ENCODE measurements at places on chromosomes 1 and 21.

DNA sequence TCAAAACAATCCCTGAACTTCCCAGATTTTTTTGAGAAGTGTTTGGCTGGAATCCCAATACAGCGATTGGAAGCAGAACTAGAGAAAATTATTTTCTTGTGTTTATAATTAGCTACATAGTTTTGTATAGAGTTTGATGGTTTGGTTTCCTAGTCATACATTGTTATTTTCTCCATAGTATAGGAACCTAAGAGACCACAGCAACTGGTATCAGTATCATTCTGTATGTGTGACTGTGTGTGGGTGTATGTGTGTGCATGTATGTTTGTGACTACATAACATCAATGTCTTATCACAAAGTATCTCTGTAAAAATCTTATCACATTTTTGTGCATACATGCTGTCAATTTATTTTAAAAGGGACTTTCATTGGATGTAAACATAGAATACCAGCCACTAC lies 780.5 kb downstream of the MRPL39 start:
- no peak for DNase-seq

GRCh38 chr1:70945251-70945650 lies 102.4 kb downstream of the PTGER3 start:
- no peak for DNase-seq

DNA sequence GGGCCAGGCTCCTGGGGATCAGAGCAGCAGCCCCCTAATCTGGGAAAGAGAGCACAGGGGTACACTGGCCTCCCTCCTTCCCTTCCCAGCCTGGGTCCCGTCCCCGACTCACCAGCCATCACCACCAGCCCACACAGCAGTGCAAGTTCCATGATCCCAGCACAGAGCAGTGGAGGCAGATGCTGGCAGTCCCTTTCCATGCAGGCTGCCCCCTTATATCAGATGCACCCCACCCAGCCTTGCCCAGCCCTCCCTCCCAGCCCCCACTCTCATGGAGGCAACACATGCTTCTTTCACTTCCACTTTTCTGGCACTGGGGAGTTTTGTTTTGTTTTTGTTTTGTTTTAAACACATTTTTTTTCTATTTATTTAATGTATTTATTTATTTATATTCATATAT lies at the start of gene PLA2G2D:
PLA2G2D (minus strand) TSS at position 190 of the 400 bp plus-strand sequence; CDS start at position 152, 38 bp downstream.
- DNase-seq = no peak

DNA sequence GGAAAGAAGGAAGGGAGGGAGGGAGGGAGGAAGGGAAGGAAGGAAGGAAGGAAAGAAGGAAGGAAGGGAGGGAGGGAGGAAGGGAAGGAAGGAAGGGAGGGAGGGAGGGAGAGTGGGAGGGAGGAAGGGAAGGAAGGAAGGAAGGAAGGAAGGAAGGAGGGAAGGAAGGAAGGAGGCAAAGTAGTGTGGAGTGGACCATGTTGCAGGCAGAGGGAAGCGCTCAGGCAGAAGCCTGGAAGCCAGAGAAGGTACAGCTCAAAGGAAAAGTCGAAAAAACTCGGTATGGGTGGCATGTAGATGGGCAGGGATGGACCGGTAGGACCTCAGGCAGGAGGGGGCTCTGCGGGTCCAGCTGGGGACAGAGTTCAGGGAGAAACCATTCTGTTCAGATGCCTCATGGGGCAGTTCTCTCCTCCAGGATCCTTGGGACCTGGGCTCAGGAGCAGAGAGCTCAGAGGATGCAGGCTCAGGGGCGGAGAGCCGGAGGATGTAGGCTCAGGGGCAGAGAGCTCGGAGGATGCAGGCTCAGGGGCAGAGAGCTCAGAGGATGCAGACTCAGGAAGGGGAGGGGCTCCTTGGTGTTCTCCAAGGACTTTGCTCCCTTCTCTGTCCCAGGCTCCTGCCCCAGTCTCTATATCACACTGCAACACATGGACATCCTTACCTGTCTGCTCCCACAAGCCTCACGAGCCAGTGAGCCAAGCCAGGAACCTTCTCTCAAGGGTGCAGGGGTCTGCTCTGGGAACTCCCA lies 13.6 kb upstream of the PADI3 start:
- no peak for DNase-seq

- DNase-seq = no peak
These were observed 281.5 kb upstream of the VAMP3 start for GRCh38 chr1:7489586-7489985.

DNA sequence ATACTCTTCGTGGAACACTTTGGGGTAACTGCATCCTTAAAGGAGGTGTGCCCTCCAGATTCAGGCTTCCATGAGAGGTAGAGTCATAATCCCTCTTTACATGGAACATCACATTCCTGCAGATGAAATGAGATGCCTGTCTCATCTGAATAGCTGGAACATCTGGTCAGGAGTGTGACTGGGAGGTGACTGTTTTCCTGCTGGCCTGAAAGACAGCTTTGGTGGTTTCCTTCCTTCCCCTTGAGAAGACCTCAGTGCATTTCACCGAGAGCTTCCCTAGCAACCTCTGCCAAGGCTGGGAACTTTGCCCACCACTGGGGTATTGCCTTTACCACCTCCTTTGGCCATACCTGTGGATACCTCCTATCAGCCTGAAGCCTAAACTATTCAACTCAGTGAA lies 46.7 kb upstream of the GUCA2A start:
- DNase-seq = no peak

GRCh38 chr1:83978056-83978455 lies 20.9 kb downstream of the TTLL7 start:
- DNase-seq = no peak

DNA sequence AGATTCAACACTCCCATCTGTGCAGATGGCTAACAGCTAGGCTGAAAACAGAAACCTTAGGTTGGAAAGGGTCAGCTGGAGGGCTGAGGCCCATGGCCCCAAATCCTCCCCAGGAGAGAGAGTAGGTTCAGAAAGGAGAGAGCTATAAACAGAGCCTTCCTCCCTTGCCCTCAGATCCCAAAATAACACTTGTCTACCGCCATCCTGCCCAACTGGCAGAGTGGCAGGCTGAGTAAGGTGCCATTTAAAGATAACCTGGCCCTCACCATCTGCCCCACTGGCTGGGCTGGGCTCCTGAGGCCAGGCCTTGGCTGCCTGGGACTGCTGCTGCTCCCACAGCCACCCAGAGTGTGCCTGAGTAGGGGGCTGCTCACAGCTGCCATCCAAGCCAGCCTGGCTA lies 4.3 kb upstream of the SHISA4 start:
- DNase-seq = no peak

DNA sequence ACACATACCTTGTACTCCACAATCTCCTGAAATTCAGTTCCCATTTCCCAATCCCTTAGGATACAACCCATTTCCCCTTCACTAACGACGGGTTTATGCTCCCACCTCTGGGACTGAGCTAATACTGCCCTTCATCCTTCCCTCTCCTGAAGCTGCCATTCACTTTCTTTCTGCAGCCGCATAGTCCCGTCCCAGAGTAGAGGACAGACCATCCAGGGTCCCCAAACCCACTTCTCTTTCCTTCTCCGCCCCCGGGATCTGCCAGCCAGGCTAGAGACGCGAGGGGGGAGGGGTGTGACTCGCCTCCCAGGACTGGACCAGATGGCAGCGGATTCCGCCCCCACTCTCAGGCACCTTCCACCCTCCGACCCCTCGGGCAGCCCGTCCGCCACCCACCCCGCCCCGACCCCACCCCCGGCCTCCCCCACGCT lies 679 bp downstream of the ABL2 start:
- DNase-seq = no peak

DNA sequence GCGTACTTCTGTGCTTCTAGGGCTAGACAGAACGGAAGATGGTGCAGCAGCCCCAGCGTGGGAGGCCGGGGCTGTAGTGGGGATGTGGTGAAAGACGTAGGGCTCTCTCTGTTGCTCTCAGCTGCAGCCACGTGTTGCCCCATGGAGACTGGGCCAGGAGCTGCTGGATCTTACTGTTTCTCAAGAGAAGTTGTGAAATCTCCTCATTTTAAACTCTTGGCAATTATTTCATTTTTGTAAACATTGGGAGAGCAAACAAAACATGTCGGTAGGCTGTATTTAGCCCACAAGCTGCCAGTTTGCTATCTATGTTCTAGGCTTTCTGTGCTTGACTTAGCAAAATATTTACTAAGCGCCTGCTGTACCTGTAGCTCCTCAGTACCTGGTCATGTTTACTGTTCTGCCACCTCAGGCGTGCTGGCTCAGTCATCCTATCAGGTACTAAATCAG lies 15.9 kb upstream of the ELOA start:
- no peak for DNase-seq

DNA sequence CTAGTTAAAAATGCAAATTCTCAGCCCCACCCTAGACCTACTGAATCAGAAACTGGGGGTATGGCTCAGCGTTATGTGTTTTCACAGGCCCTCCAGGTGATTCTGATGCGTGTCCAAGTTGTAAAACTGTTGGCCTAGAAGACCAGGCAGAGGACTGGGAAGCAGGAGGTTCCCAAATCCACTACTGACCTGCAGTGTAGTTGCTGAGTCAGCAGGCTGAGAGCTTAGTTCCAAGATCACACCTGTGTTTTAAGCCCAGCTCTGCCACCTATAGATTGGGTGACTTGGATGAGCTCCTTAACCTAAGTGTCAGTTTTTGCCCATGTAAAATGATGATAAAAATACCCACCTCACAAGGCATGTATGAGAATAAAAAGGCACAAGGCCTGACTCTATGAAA lies 4.1 kb downstream of the GRHL3 start:
- no peak for DNase-seq

- no peak for DNase-seq
These were observed 559.3 kb upstream of the ZRANB2 start for GRCh38 chr1:71640116-71640515.

All from BJ (cell line).